Regular cardiac myocyte (primary cell): ENCODE measurements at places on chromosomes 11 and 22. TPM values are rescaled to one million over a fixed set of nuclear protein-coding genes. Genes with fewer than 3 reads are reported as not detected.

Gene MRGPRX4
- total RNA-seq, result not detected in 2 replicates

Gene ELF5
- not detected in 2 replicates for total RNA-seq

Gene TMEM86A
- 0.38 and 0.56 TPM in 2 replicates for total RNA-seq

Gene CRYAB
- 41.2 and 44.7 TPM in 2 replicates for total RNA-seq

Gene OR9I1
- not detected in 2 replicates for total RNA-seq

Gene GNAZ
- 0.96 and 1.4 TPM in 2 replicates for total RNA-seq

Gene SORL1
- 1.7 and 5.2 TPM in 2 replicates for total RNA-seq

Gene DNAJB13
- total RNA-seq, result under 0.01 and 0.38 TPM in 2 replicates

Gene SYT9
- total RNA-seq, result under 0.01 TPM in 1 of 2 replicates, not detected in the other

Gene MMP12
- 0.56 TPM in 1 of 2 replicates, not detected in the other for total RNA-seq

Gene KCNJ4
- not detected in 2 replicates for total RNA-seq

Gene RFPL1
- total RNA-seq, result not detected in 2 replicates

Gene SLC29A2
- 0.58 and 0.85 TPM in 2 replicates for total RNA-seq
